ENCODE measurements at places on chromosomes 1 and 21.
A peak's percentile ranks its signal among the peaks of the same experiment; 100 is the strongest.

DNA sequence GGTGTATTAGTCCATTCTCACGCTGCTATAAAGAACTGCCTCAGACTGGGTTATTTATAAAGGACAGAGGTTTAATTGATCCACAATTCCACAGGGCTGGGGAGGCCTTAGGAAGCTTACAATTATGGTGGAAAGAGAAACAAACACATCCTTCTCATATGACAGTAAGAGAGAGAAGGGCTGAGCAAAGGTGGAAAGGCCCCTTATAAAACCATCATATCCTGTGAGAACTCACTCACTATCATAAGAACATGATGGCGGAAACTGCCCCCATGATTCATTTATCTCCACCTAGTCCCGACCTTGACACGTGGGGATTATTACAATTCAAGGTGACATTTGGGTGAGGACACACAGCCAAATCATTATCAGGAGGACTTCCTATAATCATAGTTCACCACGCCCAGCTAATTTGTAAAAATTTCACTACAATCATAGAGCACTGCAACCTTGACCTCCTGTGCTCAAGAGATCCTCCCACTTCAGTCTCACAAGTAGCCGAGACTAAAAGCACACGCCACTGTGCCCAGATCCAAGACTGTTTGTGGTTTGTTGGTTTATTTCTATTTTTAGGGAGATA lies 164.9 kb downstream of the RERE start:
- no peak for DNase-seq

DNA sequence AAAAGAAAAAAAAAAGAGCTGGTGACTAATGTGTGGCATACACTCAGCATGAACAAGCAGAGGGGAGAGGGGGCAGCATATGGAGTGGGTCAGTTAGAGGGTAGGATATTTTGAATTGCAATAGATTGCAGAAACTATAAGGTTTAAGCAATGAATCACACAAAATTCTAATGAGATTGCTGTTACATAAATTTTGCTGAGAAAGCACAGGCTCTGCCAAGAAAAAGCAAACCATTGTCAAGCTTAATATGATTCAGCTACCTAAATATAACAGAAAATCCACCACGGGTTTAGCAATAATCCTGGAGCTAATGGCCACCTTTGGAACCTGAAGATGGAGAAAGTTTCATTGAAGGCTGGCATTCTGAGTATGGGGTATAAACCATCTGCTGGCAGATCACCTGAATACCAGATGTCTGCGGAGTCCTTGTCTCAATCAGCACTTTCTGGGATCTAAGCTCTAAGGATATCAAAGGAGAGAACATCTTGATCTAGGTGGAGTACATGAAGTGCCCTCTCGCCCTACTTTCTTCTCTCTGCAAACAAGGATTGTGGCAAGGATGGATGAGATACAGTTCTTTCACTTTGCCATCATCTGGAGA lies 30.3 kb upstream of the ANGPTL7 start:
- DNase-seq, result no peak

DNA sequence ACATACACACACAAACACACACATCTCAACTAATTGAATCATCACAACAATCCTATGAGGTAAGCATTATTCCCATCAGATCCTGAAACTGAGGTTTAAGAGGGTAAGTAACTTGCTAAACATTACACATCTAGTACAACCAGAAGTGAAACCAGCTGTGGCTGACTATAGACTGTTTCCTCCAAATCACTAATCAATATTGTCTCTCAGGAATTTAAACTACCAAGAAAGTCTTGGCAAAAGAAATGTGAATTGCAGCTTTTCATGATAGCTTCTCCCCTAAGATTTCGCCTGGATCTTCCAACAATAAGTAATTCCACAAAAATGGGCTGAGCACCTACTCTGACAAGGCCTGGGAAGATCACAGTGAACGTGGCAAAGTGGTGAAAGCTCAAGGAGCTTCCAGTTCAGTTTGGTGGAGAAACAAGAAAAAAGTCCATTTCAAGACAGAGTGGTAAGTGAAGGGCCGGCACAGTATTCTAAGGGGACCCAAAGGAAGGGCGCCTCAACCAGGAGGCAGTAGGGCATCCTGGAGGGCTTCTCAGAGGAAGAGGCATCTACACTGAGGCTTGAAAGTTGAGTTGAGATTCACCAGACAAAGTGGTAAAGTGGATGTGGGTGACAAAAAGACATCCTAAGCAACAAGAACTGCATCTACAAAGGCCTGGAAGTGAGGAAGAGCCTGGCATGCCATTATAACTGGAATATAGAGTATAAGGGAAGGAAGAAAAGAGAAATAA lies 22.1 kb downstream of the LRRC52 start:
- no peak for DNase-seq

GRCh38 chr1:24353292-24353891 lies 34.2 kb downstream of the GRHL3 start:
- no peak for DNase-seq

DNA sequence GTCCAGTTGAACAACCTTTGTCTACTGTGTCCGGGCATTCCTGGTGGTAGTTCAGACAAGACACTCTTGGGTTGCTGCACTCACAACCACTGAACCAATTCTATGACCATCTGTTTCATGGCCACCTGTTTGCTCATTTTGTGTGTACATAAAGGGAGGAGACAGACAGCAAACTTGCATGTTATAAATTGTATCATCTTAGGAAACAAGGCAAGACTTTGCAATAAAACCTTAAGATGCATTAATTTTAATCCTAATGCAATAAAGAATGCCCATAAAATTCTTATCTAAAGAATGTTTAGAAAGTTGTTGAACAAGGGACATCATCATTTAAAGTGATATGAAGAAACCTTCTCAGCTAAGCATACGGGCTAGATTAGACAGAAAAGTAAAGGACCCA lies 34.8 kb downstream of the ADAM30 start:
- DNase-seq, result no peak

GRCh38 chr1:20192871-20193411 lies 6.6 kb upstream of the PLA2G2C start:
- no peak for DNase-seq

DNA sequence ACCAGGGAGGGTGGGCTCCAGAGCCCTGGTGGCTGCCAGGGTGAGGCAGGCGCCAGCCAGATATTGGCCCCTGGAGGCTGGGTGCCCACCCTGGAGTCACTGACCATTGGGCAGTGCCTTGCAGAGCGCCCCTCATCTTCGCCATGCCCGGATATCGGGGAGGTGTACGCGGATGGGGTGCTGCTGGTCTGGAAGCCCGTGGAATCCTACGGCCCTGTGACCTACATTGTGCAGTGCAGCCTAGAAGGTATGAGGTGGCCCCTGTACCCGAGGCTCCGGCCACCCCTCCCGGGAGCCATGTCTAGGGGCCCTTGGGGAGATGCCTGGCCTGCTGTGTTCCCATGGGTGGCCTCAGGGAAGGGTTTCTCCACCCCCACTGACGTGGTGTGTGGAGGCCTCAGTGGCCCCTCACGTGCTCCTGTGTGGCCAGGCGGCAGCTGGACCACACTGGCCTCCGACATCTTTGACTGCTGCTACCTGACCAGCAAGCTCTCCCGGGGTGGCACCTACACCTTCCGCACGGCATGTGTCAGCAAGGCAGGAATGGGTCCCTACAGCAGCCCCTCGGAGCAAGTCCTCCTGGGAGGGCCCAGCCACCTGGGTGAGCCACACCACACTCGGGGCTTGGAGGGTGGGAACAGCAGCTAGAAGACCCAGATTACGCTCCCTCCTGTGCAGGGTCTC lies 30.9 kb downstream of the TRIM11 start:
- DNase-seq, result no peak

DNA sequence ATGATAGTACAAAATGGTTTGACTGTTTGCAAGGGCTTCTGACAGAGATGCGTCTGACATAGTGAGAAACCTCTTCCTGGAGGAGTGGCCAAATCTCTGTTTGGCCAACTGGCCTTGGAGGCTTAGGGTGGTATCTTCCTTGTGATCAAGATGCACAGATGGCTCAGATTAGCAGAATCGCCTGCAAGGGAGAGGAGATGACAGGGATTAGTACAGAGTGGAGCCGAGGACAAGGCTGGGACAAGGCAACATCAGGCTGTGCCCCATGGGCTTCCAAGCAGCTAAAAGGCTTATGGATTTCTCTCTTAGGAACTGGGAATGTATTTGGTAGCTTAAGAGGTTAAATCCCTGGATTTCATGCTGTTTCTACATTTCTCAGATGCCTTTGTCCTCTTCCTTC lies 379.1 kb downstream of the SIPA1L2 start:
- no peak for DNase-seq

DNA sequence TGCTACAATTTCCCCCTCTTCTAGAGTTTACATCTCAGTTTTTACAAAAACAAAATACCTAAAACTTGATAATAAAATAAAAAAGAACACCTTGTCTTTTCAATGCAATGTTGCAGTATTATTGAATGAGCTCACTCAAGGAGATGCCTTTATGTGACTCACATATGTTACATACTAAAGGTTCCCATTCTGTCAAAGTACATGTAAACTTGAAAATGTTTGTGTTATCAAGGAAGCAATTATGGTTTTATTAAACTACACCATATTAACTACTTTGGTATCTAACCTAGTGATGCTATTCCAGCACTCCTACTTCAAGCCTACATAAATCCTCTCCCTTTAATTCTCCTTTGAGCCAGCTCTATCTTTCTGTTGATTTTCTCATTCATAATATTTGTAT lies 658.3 kb downstream of the PTPRC start:
- no peak for DNase-seq

DNA sequence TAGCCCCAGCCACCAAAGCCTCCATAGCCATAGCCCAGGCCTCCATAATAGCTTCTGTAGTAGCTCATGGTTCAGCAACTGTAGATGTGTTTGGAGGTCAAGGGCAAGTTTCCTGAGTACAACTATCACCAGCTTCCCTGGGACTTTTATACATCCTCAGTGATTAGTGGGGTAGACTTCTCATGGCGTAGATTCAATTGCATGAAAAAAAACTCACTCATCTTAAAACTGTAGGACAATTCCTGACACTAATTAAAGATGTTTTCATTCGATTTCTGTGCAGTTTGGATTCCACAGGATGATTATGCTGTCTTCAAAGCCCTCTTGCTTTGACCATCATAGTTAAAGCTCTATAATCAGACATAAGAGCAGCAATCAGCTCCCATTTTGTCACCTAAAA lies at the start of gene KRTAP19-8:
TSS of gene KRTAP19-8 (minus strand) at position 101 of the 400 bp plus-strand sequence. CDS start at position 68, 33 bp downstream.
- no peak for DNase-seq

GRCh38 chr21:39050841-39051587 lies 132.2 kb downstream of the PSMG1 start:
- no peak for DNase-seq

- DNase-seq, result no peak
These were observed 244.1 kb upstream of the IRF2BP2 start for GRCh38 chr1:234853906-234854644.

DNA sequence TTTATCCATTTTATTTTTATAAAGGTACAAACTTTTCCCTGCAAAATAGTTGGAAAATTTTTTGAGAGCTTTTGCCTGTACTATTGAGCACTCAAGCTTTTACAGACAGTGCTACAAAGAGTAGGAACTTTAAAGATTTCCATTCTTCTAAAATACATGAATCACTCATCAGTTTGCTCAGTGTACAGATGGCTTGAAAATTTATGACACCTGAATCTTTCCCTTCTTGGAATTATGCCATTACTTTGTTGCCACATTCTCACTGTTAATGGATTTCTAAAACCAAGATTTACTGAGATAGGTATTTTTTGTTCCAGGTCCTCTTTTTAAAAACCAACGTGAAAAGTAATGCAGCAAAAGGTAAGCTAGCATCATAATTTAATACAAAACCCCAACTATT lies 76.0 kb downstream of the GPATCH2 start:
- DNase-seq, result no peak

GRCh38 chr1:109827466-109827865 lies 63.7 kb upstream of the EPS8L3 start:
- DNase-seq, result no peak

DNA sequence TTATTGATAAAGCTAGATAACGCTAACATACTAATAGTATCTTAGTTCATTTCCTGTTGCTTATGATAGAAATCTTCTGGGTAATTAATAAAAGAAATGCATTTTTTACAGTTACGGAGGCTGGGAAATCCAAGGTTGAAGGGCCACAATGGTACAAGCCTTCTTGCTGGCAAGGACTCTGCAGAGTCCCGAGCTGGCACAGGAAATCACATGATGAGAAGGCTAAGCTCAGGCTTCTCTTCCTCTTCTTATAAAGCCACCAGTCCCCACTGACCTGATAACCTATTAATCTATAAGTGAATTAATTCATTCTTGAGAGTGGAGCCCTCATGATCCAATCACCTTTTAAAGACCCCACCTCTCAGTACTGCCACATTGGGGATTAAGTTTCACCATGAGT lies 82.6 kb downstream of the GPR161 start:
- DNase-seq, result no peak

- no peak for DNase-seq
These were observed 424.1 kb downstream of the CAMTA1 start for GRCh38 chr1:7209336-7209735.

DNA sequence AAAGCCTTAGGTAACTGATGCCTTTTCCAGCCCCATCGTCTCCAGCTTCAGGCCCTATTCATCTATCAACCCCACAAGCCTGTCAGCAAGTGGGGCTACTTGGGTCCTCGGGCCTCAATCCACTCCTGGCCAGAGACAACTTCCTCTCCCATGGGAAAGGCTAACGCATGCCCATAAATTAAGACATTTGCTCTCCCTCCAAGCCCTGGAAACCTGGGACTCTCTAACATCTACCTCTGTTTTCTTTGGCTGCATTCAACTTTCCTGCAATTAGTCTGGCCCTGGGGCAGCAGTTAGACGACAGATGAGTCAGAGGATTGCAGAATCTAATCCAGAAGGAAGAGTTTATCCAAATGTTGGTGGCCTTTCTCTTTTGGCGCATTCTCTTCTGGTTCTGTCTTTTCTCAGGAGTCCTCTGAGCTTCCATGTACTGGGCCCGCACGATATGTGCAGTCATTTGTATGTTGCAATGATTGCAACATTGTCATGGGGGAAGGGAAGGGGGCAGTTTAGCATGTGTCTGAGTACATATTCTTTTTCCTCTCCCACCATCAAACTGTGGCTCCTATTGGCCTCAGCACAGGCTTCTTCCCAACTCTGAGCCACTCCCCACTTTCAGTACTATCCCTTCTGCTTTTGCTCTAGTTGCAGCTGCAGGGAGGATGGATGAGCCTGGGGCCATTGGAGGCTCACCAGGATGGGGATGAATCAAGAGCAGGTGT lies 54.4 kb downstream of the NAV1 start:
- no peak for DNase-seq

DNA sequence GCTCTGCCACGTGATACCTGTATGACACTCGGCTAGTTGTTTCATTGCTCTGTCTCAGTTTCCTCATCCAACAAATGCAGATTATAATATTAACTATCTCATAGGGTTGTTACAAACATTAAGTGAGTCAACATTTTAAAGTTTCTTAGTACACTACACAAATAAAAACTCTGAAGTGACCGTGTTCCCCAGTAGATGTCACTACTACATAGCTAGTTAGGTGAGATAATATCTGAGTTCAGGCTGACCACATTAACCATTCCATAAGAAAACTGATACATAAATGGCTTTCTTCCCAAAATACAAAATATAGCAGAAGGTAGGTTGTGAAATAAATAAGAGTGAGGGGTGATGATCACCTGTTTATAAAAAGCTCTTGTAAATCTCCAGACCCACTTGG lies 214.1 kb downstream of the NUF2 start:
- DNase-seq, result no peak

- DNase-seq, result peak; percentile 60
These were observed 141.1 kb downstream of the TOMM20 start for GRCh38 chr1:234987415-234988154.
